ENCODE measurements at places on chromosomes 6 and 20.
A peak's percentile ranks its signal among the peaks of the same experiment; 100 is the strongest.

DNA sequence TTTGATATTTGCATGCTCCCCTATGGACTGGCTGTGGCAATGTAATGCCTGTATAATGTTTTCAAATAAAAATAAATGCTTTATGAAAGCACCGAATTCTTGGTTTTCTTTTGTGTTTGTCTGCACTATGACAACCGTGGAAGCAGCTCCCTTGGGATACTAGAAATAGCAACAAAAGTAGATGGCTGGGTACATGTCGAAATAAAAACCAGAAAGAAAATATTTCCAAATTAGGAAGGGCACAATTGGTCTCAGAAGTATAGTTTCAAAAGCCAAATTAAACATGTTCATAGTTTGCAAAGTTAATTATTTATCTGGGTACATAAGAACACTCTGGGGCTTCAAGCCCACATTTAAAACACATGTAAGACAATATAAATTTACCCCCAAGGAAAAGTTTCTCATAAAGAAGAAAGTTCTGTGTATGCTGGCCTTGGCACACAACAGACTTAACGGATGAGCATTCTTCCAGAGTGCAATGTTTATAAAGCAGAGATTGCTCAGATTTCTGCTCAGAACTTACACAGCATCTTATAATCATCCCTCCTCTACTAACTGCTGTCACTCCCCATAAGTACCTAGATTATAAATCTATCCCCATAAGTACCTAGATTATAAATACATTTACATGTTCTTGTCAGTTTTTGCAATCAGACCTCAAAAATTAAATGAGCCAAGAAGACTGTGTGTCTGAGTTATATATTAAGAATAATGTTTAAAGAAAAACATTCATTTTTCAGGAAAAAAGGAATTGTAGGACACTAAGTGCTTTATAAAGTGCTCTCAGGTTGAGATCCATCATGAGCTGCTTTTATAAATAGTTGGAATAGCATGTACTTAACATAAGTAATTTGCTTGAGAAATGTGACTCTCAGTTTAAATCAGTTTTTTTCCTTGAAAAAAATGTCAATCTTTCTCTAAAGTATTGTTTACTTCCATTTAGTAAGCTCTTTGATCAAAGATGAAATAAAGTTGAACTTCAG is 230.2 kb upstream of the PLN start:
- no peak for DNase-seq

DNA sequence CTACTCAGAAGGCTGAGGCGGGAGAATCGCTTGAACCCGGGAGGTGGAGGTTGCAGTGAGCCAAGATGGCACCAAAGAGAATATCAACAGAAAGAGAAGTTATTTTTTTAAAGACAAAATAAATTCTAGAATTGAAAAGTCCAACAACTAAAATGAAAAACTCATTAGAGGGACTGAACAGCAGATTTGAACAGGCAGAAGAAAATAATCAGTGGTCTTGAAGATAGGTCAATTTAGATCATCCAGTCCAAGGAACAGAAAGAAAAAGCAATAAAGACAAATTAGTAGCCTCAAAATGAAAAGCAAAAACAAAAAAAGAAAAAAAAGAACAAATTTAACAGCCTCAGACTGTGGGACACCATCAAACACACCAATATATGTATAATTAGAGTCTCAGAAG is 6.0 kb downstream of the UQCC1 start:
- no peak for DNase-seq

DNA sequence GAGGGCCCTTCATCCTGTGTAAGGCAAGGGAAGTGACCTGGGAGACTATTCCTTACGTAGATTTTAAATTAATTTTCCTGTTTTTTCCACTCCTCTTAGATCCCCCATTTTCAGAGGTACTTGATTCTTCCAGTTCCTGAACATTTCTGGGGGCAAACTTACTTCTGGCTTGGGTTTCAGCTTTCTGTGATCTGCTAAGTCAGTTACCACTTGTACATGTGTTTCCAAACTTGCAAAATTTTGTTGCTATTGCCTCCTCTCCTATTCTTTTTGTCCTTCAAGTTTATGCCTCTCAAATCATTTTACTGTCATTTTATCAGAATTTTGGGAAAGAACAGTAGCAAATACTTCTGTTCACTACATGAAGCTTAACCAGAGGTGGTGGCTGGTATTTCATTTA is 81.2 kb downstream of the QRSL1 start:
- DNase-seq, result no peak

- no peak for DNase-seq
Measured at GRCh38 chr20:34980543-34981233, 25.0 kb downstream of the MYH7B start.

GRCh38 chr6:42572523-42572922 is 8.7 kb downstream of the UBR2 start:
- DNase-seq, result peak; percentile 40

DNA sequence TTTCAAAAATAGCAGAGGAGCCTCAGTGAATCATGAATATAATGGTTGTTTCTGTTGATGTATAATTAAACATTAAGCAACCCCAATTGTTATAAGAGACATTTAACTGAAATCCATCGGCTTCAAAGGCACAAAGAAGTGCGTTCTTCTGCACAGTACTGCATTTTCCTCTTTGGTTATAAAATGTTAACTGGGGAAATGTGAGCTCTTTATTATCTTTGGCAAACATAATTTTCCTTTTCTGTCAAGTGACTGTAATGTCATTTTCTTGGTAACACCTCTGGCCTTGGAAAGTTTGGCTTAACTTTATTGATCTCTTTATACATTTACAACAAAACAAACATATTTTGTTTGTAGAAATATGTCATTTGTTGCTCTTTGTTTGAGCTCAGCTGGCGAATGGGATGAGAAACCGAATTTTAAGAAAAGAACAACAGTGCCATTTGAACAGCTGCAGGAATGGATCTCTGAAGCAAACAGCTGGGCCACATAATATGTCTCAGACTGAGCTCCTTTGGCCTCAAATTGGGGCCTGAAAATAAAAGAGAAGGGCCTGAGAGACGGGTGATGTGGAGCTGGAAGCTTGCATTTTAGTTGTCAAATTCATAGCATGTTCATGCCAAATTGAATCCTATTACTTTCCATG is 427.0 kb upstream of the SPTLC3 start:
- DNase-seq, result no peak

- no peak for DNase-seq
Measured at GRCh38 chr20:1964659-1965405, 29.0 kb downstream of the PDYN start.

GRCh38 chr6:148313488-148313887 is 29.1 kb upstream of the SASH1 start:
- DNase-seq, result no peak

DNA sequence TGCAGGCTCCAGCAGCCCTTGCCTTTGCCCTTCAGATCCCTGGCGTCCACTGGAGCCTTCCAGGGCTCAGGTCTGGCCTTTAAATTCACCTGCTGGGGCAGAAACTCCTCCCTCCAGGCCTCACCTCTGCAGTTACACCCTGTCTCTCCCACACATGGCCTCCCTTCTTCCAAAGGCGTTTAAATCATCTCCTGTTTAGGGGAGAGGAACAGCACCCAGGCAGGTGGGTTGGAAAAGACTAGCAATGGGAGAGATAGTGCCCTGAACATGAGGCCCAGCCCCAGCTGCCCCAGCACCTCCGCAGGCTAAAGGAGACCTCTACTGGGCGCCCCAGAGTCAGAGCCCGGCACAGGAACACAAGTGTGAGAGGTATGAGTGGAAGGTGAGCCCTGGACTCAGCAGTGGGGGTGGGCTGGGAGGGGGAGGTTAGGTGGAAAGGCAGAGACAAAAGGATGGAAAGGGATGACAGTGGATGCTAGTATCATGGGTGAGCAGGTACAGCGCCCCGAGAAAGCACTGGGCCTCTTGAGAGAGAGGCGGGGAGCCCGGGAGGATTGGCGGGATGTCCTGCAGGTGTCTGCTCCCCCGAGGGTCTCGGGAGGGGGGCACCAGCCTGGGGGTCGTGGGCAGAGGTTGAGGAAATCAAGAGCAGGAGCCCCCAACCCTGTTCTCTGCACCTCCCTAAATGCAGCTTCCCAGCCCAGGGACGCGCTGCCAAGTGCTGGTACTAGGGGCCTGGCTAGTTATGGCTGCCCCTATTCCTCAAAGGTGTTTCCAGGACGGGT is at the start of gene CST9:
CST9 (minus strand) TSS at position 51 of the 785 bp plus-strand sequence. CDS start 53 bp downstream, outside the sequence.
- no peak for DNase-seq
